ENCODE measurements at places on chromosomes 6 and 20. TPM values are rescaled to one million over a fixed set of nuclear protein-coding genes. Genes with fewer than 3 reads are reported as not detected.

DNA sequence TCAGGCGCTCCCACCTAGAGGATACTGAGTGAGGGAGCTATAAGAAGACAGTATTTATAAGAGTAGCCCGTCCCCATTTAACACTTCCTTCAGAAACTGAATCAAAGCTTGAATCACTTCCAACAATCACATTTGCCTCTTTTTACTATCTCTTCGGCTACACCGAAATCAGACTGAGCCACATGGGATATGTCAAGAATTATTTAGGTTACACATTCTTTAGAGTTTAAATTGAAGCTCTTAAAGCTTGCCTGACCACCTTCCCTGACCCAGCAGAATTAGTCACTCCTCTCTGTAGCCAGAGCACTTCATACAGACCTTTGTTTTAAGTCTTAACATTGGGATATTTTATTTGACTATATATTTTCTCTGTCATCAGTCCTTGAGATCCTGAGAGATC lies 163.7 kb downstream of the MAFB start:
- no peak for DNase-seq

DNA sequence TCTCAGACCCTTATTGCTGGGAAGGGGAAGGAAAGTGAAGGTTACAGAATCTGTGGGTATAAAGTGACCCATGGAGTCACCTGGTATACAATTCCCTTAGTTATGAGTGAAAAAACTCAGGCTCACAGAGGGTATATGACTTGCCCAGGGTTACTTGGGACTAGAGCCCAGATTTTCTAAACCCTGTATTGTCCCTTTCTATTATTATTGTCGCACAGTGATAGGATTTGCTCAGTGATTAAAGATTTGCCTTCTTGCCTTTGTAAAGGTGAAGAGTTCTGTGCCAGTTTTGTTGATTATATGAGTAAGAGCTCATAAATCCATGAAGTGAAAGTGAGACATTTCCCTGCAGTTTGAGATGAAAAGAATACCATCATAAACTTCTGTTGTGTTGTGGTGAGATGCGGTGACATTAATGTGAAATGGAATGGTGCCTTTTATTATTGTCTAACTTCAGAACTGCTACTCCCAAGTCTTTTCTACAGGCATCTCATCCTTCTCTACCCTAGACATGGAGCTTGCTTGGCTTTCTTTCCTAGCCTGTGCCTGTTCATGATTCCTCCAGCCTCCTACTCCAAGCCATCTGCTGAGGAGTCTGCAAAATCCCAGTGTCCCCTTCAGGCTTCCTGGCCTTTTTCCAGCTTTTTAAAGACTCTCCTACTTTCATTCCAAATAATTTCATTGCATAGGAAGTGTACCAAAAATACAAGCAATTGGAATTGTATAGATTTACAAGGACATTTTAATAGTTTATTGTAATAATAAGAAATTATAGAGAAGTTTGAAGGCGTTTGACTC lies 33.5 kb upstream of the ADIG start:
- no peak for DNase-seq

DNA sequence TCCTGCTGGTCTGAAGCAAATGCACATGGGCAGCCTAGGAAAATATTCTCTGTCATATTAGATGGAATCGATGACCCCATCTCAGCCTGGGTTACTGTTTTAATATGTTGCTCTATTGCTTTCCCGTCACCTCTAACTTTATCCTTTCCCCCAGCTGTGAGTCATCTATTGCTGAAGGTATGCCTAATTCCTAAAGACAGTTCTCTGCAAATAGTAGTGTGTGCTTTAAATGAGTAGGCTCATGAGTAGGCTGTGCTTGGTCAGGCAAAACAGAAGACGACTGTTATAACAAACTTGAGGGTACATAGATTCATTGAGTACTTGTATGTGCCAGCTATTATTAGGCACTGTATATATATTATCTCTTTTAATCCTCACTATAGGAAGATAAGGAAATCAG lies 47.2 kb downstream of the CTNNBL1 start:
- DNase-seq: no peak

- DNase-seq: peak; percentile 39
Measured at GRCh38 chr6:161406646-161407045, 132.8 kb upstream of the AGPAT4 start.

DNA sequence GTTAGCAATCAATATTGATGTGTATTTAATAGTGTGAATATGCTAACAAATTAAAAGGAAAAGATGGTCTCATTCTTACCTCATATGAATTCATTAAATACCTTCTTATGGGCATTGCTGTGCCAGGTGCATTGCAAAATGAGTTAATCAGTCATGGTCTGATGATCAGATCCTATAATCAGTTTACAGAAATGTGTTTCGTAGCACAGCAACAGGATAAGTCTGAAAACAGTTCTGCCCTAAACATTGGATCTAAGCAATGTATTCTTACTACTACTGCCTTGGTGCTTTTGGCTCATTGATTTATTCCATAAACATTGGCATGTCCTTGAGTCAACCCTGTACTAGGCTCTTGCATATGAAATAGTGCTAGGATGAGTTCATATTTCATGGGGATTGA lies 417.0 kb upstream of the JAG1 start:
- DNase-seq: no peak

Gene ADGRB3
- not detected for total RNA-seq

Gene BPI
- total RNA-seq: not detected

Gene BMP6
- 1.6 TPM for total RNA-seq

Gene RSPH4A
- total RNA-seq: 0.27 TPM

All from HCT116 (cell line).